ENCODE measurements at places on chromosomes 12 and 14. TPM values are rescaled to one million over a fixed set of nuclear protein-coding genes. Genes with fewer than 3 reads are reported as not detected.

The TESPA1 gene
- total RNA-seq: not detected

The CNTN1 gene
- 64.6 TPM for total RNA-seq

The ABCD2 gene
- not detected for total RNA-seq

The ASB2 gene
- total RNA-seq: 3.5 TPM

The RPL10L gene
- not detected for total RNA-seq

The SLCO1C1 gene
- total RNA-seq: 0.10 TPM

The SIVA1 gene
- 190 TPM for total RNA-seq

The NEUROD4 gene
- not detected for total RNA-seq
